ENCODE measurements at places on chromosomes 1 and 21. TPM values are rescaled to one million over a fixed set of nuclear protein-coding genes. Genes with fewer than 3 reads are reported as not detected.

The ZNF648 gene
- total RNA-seq = not detected

The LCE1C gene
- not detected for total RNA-seq

The ALDH4A1 gene
- 11.8 TPM for total RNA-seq

The CACHD1 gene
- total RNA-seq = 3.1 TPM

The ATP6V1G3 gene
- not detected for total RNA-seq

The SEC22B gene
- 17.9 TPM for total RNA-seq

The FTCD gene
- not detected for total RNA-seq

The CFAP57 gene
- 0.20 TPM for total RNA-seq

The ASPM gene
- total RNA-seq = 3.0 TPM

The KIF17 gene
- total RNA-seq = 17.3 TPM

The A3GALT2 gene
- total RNA-seq = not detected

The NEK2 gene
- 2.4 TPM for total RNA-seq

The ADCY10 gene
- not detected for total RNA-seq

The ATF3 gene
- 0.87 TPM for total RNA-seq

The LCE3D gene
- not detected for total RNA-seq

The CFHR5 gene
- total RNA-seq = not detected

The C1QA gene
- total RNA-seq = not detected

The PALMD gene
- 30.3 TPM for total RNA-seq

The ZDHHC18 gene
- 4.2 TPM for total RNA-seq

The KCNN3 gene
- total RNA-seq = 0.99 TPM

The ELAVL4 gene
- not detected for total RNA-seq

The CFHR3 gene
- total RNA-seq = not detected

The PRRX1 gene
- total RNA-seq = 0.65 TPM

Data from lung microvascular endothelial cell (primary cell).